ENCODE measurements at places on chromosomes 7 and 10. TPM values are rescaled to one million over a fixed set of nuclear protein-coding genes. Genes with fewer than 3 reads are reported as not detected.
A peak's percentile ranks its signal among the peaks of the same experiment; 100 is the strongest.

The FXYD4 gene
- polyA plus RNA-seq, result 0.54 TPM

The ELOVL3 gene
- polyA plus RNA-seq, result 2.2 TPM

The PPP2R2D gene
- 46.8 TPM for polyA plus RNA-seq

DNA sequence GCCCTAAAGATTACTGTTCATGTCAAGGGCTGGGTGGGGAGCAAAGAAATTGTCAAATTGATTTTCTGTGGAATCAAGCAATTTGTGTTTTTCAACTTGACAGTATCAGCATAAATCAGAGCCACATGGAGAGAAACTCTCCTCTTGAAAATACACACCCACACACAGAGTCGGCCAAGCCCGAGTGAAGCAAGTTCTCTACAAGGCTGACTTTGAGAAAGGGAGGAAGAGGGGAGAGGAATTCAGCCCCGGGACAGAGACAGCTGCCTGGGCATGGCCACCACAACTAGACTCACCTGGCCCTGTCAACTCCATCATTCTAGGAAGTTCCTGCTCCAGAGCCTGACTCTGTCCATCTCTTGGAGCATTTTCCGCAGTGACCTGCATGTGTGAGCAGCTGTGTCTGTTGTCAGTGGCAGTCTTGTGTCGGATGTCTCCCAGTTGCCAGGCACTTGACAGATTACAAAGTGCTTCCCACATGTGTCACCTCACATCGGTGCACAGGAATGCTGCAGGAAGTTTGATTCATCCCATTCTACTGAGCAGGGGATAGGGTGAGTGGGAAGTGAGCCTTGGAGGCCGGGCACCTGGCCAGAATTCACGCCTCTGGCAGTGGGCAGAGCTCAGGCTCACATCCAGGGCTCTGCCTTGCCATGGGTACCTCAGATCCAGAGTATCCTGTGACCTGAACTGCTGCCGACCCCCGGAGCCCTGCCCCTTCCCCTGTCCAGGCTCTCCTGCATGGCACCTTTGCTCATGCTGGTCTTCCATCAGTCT is 37.9 kb downstream of the ADAM12 start:
- DNase-seq, result peak; percentile 59

DNA sequence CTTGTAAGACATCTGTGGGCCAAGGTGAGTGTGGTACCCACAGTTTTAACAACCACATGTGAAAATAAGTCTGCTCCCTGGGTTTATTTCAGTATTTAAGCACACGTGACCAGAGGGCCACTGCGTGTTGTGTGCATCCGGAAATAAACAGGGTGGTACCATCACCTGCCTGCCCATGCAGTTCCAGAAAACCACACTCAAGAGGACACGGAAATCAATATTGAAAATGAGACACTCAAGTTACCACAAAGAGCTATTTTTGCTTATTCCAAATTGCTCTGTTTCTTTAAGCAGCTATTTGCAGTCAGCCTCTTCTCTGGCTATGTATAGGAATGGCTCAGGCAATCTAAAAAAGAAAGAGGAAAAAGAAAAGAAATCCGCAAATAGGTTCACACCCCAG is 71.8 kb upstream of the LOXL4 start:
- DNase-seq, result no peak

DNA sequence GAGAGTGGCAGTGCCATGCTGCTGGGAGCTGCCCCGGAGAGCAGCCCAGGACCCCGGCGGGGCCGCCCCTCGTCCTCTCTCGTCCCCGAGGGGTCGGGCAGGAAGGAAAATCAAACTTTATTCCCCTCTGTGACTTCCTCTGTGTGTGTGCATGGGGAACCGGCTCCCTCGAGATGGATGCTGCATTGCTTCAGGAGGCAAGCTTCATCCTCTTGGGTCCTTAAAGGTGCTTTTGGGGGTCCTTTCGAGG is 726 bp downstream of the MCU start:
- DNase-seq, result no peak

GRCh38 chr7:123645516-123645915 is 10.2 kb upstream of the LMOD2 start:
- DNase-seq, result no peak

GRCh38 chr10:70512149-70512639 is 33.6 kb downstream of the PALD1 start:
- no peak for DNase-seq

DNA sequence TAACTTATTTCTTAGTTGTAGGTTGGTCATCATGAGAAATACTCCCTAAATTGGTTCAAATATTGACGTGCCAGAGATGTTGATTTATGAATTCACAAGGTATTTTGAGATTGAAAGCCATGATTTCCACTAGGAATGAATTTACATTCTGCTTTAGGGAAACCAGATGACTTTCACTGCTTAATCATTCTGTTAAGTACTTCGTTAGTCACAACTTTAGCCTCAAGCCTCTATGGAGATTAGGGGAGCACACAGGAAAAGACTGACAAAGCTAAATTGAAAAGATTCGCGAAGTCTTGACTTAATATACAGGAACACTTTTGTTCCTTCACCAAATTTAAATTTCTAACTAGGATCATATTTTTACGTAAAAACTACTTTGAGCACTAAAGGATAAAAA is 250.4 kb upstream of the CACNA2D1 start:
- DNase-seq, result no peak
